Activated CD8-positive, alpha-beta T cell treated with anti-CD3 and anti-CD28 coated beads, Interleukin-2, amount 10 ng/mL, durations not matched to agents 7 days and 5 days (primary cell): ENCODE measurements at places on chromosomes 1 and 21.

GRCh38 chr1:28246427-28246832 is 10.5 kb downstream of the ATP5IF1 start:
- peak; percentile 81 for DNase-seq

DNA sequence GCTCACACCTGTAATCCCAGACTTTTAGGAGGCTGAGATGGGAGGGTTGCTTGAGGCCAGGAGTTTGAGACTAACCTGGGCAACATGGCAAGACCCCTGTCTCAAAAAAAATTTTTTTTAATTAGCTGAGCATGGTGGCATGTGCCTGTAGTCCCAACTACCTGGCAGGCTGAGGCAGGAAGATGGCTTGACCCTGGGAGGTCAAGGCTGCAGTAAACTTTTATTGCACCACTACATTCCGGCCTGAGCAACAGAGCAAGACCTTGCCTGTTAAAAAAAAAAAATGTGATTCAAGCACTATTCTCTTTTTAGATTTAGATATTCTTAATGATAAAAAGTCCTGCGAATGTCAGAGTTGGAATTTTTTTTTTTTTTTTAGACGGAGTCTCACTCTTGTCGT is 102.5 kb upstream of the L1TD1 start:
- DNase-seq: no peak

- DNase-seq: no peak
These were observed 114.2 kb downstream of the EDEM3 start for GRCh38 chr1:184640505-184640904.

GRCh38 chr21:35525443-35525842 is 476.3 kb upstream of the RUNX1 start:
- peak; percentile 59 for DNase-seq

GRCh38 chr1:196477262-196477661 is 131.0 kb downstream of the KCNT2 start:
- no peak for DNase-seq

DNA sequence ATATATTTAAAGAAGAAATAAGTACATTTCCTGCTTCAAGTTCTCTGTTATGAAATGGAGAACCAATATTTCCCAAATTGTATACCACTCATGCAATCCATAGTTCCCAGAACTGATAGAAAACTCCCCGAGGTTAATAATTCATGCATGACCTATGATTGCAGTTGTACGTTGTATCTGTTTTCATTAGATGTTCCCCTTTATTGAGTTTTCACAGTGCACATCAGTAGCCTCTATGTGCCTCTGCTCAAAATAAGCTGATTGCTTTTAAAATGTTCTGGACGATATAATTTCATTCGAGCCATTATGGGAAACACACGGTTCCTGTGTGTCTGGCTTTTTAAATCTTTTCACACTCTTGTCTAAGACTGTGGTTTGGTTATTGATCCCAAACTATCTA is 253.1 kb upstream of the KIAA0040 start:
- DNase-seq: no peak

DNA sequence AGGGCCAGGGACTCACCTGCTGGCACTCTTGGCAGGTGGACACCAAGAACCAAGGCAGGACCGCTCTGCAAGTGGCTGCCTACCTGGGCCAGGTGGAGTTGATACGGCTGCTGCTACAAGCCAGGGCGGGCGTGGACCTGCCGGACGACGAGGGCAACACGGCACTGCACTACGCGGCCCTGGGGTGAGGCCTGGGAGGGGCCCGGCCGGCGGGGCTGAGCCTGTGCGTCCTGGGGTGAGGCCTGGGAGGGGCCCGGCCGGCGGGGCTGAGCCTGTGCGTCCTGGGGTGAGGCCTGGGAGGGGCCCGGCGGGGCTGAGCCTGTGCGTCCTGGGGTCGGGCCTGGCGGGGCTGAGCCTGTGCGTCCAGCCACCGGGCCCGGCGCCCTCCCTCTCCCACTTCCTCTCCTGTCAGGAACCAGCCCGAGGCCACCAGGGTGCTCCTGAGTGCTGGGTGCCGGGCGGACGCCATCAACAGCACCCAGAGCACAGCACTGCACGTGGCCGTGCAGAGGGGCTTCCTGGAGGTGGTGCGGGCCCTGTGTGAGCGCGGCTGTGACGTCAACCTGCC is 4.6 kb upstream of the MMP23B start:
- no peak for DNase-seq
